ENCODE measurements at places on chromosomes 7 and 10. TPM values are rescaled to one million over a fixed set of nuclear protein-coding genes. Genes with fewer than 3 reads are reported as not detected.

The ETV1 gene
- total RNA-seq: 3.8 TPM

The GPR26 gene
- not detected for total RNA-seq

The KRIT1 gene
- 23.2 TPM for total RNA-seq

The CALHM3 gene
- not detected for total RNA-seq

The HOXA9 gene
- 6.8 TPM for total RNA-seq

The CALHM2 gene
- 2.3 TPM for total RNA-seq

The VWDE gene
- total RNA-seq: not detected

The GNAT3 gene
- not detected for total RNA-seq

The AGMO gene
- not detected for total RNA-seq

The GIMAP4 gene
- total RNA-seq: not detected

The DIP2C gene
- 2.0 TPM for total RNA-seq

The LIPN gene
- total RNA-seq: not detected

The HTRA1 gene
- 420 TPM for total RNA-seq

The PTF1A gene
- total RNA-seq: not detected

The ZWINT gene
- 16.9 TPM for total RNA-seq

The THSD7A gene
- total RNA-seq: not detected

The ANKRD30A gene
- total RNA-seq: not detected

The TRIL gene
- total RNA-seq: not detected

The SLC29A4 gene
- 8.6 TPM for total RNA-seq

The TRIM50 gene
- total RNA-seq: not detected

The CALML3 gene
- 58.4 TPM for total RNA-seq

The ACADSB gene
- total RNA-seq: 1.6 TPM

The COL17A1 gene
- 1,665 TPM for total RNA-seq

The CPN1 gene
- total RNA-seq: not detected

The NPM3 gene
- total RNA-seq: 187 TPM

The CUBN gene
- total RNA-seq: under 0.01 TPM

The NKX1-2 gene
- total RNA-seq: 2.6 TPM
